ENCODE measurements at places on chromosomes 5 and 9.

- DNase-seq, result no peak
These were observed 64.2 kb upstream of the OLFM1 start for GRCh38 chr9:135023088-135023785.

DNA sequence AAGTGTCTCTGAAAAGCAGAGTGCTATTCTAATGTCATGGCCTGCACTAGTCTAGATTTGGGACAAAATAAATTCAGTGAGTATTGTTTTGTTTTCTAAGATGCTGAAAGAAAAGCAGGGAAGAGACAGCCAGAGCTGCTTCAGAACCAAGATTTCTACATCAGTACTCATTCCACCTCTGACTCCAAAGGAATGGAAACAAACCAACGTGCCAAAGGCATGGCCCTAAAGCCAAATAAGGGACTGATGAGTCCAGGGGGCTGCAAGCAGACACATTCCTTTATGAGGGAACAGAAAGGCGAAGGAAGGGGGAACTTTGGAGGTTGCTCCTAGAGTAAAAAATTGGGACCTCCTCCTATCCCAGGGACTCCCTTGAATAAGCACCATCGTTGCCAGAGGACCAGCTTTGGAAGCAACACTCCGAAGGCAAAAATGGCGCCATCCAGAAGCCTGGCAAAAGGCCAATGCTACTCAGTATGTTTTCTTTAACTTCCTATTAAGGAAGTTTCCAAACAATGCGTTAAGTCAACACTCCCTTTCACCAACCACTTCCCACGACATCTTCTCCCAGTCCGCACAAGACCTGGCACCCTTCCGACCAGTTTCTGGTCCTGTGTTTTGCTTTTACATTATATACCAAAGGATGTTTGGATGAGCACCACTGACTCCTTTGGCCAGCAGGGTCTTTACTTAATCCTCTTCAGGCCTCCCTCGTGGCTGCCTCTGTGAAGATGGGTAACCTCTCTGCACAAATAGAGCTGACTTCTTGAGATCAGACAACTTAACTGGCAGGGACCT lies 31.6 kb downstream of the ADAM19 start:
- DNase-seq, result peak; percentile 14

- DNase-seq, result no peak
These were observed 7.0 kb downstream of the CRAT start for GRCh38 chr9:129103595-129103965.

- no peak for DNase-seq
These were observed 73.9 kb downstream of the ALDH7A1 start for GRCh38 chr5:126521130-126521529.

GRCh38 chr9:109391176-109391575 lies 70.3 kb upstream of the EPB41L4B start:
- DNase-seq, result no peak

- DNase-seq, result no peak
These were observed 152.2 kb downstream of the FGF18 start for GRCh38 chr5:171571663-171572062.

GRCh38 chr5:35822511-35822910 lies 34.2 kb upstream of the IL7R start:
- no peak for DNase-seq

DNA sequence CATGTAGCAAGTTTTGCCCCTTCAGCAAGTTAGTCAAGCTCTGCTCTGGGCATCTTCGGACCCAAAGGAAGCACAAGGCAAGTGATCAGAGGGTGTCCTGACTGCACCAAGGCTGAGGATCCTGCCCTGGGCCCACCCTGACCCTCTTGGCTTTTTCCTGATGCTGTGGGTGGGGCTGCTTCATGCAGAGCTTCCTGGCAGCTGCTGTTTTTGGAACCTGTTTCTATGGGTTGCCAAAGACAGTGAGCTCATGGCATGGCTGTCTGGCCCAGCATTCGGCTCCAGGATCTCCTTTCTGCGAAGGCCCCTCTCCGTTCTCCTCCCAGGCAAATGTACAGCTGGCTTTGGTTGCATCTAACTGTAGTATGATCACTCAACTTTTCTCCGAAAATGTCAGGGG lies 497.9 kb downstream of the ARHGEF28 start:
- DNase-seq, result no peak

- peak; percentile 78 for DNase-seq
These were observed 27.4 kb downstream of the FAM219A start for GRCh38 chr9:34430843-34431437.

GRCh38 chr5:16920109-16920816 lies 15.8 kb downstream of the MYO10 start:
- no peak for DNase-seq

- DNase-seq, result no peak
These were observed 297.7 kb upstream of the CD180 start for GRCh38 chr5:67494186-67494855.

GRCh38 chr9:94927048-94927761 lies 200.7 kb downstream of the AOPEP start:
- no peak for DNase-seq

DNA sequence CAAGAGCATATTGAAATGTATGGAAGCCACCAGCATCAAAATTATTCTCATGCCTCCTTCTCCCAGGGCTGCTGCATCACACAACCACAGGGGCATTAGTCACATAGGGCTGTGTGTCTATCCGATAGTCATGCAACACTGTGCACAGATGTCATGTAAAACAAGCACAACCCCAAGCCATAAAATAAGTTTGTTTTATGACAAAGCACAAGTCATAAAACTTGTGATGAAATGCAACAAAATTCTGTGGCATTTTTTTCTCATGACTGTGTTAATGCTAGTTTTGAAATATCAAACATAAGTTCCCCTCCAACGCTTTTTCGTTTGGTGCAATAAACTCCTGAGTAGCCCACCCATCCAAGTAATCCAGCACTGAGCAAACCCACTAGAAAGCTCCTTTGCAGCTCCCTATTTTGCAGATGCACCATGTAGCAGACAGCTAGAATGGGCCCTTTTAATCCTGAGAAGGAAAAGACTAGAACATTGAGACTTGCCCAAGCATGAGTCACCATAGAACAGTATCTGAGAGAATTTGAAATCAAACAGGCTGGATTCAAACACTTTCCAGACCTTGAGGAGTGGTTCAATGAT lies 93.3 kb upstream of the ZNF366 start:
- no peak for DNase-seq

GRCh38 chr5:170582644-170583330 lies 79.0 kb downstream of the KCNIP1 start:
- no peak for DNase-seq

GRCh38 chr9:76433836-76434235 lies 25.1 kb upstream of the GCNT1 start:
- no peak for DNase-seq

- DNase-seq, result no peak
These were observed 85.7 kb upstream of the FBXW11 start for GRCh38 chr5:172091956-172092732.

DNA sequence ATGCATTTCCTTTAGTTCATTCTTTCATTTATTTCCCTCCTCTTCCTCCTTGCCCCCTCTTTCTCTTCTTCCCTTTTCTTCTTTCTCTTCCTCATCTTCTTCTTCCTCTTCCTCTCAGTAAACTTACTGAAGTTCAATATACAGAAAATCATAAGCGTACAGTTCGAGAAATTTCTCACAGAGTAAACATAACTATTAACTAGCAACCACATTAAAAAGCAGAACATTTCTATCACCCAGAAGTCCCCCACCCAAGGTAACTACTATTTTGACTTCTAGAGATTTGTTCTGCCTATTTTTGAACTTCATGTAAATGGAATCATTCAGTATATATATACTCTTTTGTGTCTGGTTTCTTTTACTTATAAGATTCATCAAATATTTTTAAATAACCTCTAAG lies 48.2 kb downstream of the TNFAIP8 start:
- DNase-seq, result no peak

- peak; percentile 92 for DNase-seq
These were observed 661 bp downstream of the NSMF start for GRCh38 chr9:137458194-137459151.

- DNase-seq, result no peak
These were observed 50.3 kb downstream of the CETN3 start for GRCh38 chr5:90359073-90359920.

DNA sequence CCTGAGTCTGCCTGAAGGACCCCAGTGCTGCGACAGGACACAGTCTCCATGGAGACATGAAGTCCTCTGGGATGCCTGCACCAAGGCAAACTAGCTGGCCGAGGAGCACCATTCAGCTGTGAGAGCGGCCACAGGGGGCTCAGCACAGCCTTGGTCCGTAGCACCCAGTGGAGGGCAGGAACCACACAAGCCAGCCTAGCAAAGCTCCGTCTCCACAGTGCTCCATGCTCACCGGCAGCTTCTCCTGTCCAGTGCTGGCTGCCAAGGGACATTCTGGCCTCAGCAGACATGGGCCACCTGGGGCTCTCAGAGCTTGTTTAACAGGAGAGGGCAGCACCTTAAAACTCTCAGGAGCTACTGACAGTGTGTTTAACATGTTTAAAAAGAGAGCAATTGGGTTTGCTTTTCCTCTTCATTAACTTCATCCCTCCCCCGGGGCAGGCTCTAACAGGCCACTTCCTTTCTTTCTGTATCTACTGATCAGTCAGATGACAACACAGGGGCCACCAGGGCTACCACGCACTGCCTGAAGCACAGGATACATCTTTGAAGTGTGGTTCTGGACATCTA lies 57.0 kb downstream of the SECISBP2 start:
- DNase-seq, result no peak

- DNase-seq, result no peak
These were observed 450.1 kb upstream of the ACTBL2 start for GRCh38 chr5:57932761-57933160.

DNA sequence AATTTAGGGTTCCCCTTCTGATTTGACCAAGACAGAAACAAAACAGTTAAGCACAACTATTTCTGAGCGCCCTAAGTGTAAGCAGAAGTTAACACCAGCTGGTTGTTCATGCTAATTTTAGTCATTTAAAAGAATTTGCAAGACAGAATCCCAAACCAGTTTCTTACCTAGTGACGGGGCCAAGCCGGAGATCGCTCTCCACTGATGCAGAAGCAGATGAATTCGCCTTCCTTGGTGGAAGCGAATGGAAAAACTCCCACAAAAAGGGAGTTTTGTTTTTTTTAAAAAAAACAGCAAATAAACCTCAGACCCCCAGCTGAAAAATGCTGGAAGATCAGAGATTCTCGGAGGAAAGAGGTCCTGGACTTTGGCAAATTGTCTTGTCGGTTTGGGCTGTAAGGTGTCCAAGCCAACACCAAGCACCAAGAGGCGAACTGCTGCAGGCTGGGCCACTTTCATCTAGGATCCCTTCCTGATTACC lies 47.4 kb upstream of the GLDC start:
- DNase-seq, result no peak

DNA sequence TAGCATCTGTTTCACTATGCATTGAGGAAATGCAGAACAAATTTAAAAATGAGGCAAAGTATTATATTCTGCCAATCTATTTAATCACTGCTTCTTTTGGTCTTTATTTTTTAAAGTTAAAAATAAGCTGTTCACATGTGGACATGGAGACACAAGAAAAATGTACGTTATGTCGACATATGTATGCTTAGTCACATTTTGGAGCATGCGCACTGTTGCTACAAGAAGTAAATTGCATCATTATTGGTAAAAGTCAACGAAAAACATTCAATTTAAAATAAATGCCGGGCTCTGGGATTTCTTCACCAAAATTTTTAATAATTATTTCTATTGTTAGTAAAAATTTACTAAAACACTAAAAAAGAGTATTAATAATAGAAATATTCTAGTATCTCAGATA lies 876.3 kb upstream of the CTNND2 start:
- no peak for DNase-seq

DNA sequence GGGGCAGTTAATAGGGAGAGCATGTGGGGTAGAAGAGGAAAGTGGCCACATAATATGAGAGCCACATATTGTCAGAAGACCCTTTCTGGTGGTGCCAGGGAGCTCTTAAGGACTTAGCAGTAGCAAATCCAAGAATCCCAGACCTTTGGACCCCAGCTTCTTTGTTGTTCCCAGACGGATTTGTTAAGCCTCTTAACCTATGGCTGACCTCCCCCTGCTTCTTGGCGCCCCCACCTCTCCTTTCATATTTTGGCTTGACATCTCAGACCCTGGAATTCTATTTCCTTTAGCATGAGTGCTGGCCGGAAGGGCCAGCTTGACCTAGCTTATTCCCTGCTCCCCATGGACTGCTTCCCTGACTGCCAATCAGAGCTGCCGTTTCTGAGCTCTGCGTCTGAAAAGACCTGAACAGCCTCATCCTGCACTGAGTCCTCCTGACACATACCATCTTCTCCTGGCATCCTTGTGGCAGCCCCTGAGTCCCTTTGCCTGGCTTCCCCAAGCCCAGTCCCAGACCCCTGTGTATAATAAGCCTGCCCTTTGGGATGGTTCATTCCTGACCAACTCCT lies 116.3 kb downstream of the PRKACG start:
- no peak for DNase-seq

GRCh38 chr9:125522328-125522725 lies 184.7 kb downstream of the MAPKAP1 start:
- no peak for DNase-seq

GRCh38 chr5:37112383-37112991 lies 136.7 kb downstream of the CPLANE1 start:
- DNase-seq, result no peak

Measured in NCI-H1105 (cell line).